ENCODE measurements at places on chromosomes 2 and 18.
A peak's percentile ranks its signal among the peaks of the same experiment; 100 is the strongest.

GRCh38 chr18:79914614-79915160 is 36.8 kb downstream of the SLC66A2 start:
- DNase-seq, result no peak

DNA sequence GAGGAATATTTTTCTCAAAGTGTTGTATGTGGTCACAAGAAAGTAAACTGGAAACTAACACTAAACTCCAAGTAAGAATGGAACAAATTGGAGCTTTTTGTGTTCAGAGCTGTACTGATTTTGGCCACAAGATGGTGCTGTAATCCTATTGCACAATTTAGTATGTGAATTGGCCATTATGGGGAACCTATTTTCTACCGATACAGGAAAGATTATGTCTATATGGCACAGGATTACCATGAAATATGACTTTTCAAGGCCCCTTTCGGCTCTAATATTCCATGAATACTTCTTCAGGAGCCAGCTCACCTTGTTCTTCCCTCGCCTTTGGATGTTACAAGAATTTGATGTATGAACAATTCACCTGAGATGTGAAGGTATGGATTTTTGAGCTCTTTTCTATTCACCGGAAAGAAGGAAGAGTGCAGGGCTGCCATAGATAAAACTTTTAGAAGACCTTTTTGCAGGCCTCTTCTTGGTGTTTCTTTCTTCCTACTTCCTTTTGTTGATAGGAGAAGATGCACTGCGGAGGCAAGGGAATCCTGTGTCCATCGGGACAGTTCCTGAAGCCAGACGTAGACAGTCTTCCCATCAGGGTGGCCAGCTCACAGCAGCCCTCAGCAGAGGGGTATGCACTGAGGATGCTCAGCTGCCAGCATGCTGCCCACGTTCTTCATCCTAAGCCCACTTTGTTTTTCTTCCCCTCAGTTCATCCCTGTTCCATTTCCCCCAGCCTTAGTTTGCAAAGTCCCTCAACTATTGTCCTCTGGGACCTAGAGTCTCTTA is 13.3 kb downstream of the MRPL44 start:
- peak; percentile 40 for DNase-seq

DNA sequence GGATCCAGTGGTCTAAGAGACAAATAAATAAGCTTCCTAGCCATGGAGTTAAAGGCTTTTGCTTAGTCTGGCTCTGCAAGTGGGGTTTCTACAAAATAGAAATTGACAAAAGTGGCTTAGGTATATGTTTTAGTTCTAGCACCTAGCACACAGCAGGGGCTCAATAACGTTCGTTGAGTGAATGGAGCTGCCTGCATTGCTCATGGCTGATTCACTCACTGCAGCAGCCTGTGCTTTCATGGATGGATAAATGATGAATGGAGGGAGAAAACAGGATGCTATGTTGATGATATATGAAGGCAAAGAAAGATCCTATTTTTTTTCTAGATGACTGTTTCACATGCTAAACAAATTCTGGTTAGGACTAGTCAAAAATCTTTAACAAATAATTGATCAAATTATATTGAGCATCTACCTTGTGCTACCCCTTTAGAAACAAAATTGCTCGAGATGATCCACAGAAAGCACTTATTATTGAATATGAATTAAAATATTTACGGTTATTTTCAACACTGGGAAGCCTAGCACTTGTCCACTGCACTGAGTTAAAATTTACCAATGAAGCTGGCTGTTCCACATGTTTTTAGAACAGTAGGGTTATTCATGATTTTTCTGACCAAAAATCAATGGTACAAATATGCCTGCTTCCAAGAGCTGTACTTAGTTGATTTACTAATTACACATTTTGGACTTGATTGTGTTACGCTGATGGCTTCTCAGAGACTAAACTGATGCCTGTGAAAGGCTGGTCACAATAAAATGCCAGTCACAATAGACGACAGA is 39.6 kb downstream of the HDHD2 start:
- DNase-seq, result no peak

DNA sequence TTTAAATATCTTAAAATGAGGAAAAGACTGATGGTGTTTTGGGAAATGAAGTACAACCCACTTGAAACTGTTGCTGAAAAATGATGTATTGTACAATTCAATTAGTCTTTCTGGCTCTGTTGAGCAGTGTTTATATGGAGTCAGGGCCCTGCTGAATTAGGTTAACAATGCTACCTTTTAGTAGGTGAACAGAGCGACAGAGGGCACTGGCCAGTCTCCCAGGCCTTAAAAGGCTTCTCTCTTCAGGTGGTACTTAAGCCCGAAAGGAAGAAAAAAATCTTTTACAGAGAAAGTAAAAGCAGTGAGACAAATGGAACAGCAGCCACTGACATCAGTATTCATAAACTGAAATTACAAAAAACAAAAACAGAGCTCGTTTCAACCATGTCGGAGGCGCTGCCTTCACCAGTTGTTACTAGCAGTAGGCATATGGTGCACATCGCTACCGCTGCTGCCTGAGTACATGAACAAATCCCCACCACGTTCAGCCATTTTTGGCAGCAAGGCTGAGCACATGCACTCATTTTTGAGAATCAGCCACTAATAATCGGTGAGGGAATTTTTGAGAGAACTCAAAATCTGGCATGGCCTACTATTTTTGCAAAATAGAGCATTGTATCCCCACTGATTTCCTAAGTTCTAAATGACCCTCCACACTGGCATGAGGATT is 91.8 kb downstream of the PLEKHM3 start:
- no peak for DNase-seq

DNA sequence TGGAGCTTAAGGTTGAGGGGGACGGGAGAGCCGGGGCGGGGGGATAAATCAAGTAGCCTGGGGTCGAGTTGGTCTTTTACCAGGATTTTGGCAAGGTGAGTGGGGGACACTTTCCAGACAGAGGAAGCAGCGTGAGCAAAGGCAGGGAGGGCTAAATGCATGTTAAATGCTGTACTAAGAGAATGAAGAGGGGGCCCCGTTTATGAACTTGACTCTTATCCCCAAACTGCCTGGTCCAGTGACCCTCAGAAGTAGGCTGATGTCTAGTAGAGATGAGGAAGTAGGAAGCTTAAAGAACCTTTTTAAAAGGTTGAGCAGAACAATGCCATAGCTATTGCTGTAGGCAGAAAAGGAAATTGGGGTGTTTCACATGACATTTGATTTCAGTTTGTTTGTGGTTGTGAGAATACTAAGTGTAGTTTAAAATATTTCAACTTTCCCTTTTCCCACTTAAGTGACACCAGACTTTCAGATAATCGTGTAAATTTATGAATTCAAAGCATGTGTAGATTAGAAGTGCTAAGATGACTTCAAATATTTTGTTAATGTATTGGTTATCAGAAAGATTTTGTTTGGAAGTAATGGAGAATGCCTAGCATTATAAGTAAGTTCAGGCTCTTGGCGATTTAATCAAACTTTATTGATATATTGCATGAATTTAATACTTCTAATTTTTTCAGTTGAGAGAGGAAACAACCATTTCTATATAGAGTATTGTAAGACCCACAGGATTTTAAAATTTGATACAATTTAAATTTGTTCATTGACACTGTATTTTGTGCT is 1.8 kb downstream of the REL start:
- no peak for DNase-seq

- no peak for DNase-seq
These were observed 232.7 kb downstream of the TRIB2 start for GRCh38 chr2:12949406-12949805.

DNA sequence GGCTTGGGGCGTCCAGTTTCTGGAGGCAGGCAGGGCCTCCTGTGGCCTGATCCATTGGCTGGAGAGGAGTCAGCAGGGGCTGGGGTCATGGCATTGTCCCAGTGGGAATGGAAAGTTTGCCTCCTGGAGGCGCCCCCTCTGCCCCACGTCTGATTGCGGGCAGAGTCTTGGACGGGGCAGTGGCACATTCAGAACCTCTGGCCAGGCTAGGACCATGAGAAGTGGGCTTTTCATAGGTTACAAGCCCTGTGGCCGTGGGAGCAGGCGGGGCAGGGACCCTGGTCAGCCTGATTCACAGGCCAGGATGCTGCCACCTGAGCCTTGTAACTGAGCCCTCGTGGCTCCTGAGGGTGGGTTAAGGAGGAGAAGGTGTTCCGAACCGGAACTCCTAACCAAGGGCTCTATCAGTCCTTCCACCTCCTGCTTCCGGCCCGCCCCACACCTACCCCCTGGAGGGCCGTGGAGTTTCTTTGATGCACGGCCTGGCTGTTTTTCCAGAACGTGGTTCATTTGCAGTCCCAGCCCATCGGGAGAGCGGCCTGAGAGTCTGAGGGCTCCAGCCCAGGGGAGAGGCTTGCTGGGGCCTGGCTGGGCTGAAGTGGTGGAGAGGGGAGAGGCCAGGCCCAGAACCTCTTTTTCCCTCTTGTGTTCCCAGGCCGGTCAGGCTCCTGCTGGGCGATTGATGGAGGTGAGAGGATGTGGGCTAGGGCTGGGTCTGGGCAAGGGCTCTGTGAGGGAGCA is 43.9 kb upstream of the PLB1 start:
- DNase-seq, result no peak

GRCh38 chr2:54815148-54815539 is 91.7 kb downstream of the EML6 start:
- DNase-seq, result no peak

DNA sequence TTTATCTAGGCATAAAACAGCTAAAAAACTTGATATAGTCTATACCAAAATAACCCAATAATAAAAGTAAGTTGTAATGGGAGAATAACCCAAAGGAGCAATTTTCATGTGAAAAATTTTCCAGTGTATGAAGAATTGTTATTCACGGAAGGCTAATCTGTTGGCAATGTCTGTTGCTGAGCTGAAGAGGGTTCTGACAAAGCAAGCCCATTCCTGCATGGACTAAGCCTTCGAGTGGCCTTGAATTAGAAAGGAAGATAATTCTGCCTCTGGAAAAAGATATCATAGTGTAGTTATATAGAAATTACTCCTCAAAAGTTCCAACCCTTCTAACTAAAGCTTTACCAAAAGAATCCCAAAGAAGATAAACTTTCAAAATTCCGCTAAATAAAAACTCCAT is 101.5 kb downstream of the MAP2 start:
- no peak for DNase-seq

All from omental fat pad (tissue), 4 donors.